ENCODE measurements at places on chromosomes 12 and 14.

DNA sequence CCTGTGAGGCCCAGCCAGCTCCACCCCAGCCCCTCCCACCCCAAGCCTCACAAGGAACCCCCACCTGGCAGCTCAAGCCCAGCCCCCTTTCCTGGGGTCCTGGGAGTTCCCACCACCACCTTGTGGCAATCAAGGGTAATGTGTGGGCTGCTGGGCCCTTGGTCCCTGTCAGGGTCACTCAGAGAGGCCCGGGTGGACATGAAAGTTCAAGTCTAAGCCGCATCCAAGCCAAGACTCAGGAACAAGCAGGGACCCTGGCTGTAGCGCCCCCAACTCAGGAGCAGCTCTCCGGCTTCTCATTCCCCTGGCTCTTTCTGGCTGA, 106.4 kb upstream of the C14orf180 start:
- no peak for DNase-seq

GRCh38 chr12:101671833-101672232, 25.6 kb upstream of the CHPT1 start:
- DNase-seq = no peak

DNA sequence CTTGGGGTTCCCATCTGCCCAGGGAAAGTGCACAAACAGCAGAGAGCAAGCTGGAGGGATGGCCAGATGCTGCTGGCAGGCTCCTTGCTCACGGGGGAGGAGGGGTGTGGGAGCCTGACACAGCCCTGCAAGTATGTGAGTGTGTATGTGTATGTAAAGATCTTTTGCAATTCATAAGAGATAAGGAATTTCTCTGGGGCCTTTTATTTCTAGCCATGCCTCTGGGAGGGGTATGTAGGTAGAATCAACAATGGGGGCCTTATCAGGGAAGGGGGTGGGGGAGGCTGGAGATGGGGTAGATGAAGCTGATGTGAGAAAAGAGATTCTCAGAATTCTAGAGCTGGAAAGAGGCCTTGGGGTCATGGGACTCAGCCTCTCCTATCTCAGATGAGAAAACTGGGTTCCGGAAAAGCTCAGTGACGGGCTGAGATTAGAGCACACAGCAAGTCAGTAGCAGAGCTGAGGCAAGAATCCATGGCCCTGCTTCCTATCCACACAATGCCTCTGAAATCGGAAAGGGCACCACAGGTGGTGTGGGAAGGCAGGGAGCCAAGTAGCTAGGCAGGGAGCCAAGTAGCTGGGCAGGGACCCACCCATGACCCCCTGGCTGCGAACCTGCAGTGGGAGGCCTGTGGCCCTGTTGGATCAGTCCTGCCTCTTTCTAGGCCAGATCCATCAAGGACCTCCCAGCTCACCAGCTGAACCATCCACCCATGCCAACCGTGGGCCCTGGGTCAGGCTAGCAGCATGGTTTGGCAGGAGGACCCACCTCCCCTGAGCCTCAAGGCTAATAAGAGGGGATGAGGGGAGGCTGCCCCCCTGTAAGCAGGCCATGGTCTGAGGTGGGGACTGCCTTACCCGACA, 54.7 kb downstream of the PLEKHG3 start:
- no peak for DNase-seq

- no peak for DNase-seq
Measured at GRCh38 chr12:93229494-93230325, 148.0 kb upstream of the NUDT4 start.

DNA sequence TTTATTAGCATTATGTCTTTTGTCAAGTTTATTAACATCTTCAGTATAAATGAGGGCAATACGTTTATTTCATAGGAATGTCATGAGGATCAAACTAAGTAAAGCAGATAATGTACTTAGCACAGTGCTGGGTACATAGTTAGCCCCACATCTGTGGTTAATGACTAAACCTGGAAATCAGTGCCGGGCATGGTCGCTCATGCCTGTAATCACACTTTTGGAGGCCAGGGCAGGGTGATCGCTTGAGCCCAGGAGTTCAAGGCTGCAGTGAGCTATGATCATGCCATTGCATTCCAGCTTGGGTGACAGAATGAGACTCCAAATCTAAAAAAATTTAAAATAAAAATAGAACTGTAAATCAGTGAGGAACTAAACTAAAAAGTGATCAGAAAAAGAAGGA, 44.8 kb upstream of the GUCY2C start:
- no peak for DNase-seq

DNA sequence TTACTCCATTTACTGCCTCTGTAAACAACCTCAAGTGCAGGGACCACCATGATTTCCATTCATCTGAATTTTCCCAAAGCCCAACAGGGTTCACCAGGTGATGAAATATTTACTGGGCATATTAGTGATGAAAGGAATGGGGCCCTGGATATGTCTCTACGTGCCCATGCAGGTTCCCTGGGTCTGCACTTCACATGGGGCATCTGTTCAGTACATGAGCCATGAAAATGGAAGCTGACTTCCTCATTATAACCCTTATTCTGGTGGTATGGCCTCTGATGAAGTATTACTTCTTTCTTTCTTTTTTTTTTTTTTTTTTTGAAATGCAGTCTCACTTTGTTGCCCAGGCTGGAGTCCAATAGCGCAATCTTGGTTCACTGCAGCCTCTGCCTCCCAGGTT, 26.5 kb upstream of the CORO1C start:
- DNase-seq = no peak

GRCh38 chr12:122080149-122081082, 1.9 kb downstream of the MLXIP start:
- peak; percentile 47 for DNase-seq

- DNase-seq = no peak
Measured at GRCh38 chr14:62455446-62455845, 589.8 kb downstream of the KCNH5 start.

- no peak for DNase-seq
Measured at GRCh38 chr12:56995930-56996496, 10.3 kb downstream of the ZBTB39 start.

GRCh38 chr12:51326698-51327439, 2.9 kb upstream of the BIN2 start:
- DNase-seq = no peak

GRCh38 chr12:108349278-108349688, 10.2 kb upstream of the CMKLR1 start:
- no peak for DNase-seq

DNA sequence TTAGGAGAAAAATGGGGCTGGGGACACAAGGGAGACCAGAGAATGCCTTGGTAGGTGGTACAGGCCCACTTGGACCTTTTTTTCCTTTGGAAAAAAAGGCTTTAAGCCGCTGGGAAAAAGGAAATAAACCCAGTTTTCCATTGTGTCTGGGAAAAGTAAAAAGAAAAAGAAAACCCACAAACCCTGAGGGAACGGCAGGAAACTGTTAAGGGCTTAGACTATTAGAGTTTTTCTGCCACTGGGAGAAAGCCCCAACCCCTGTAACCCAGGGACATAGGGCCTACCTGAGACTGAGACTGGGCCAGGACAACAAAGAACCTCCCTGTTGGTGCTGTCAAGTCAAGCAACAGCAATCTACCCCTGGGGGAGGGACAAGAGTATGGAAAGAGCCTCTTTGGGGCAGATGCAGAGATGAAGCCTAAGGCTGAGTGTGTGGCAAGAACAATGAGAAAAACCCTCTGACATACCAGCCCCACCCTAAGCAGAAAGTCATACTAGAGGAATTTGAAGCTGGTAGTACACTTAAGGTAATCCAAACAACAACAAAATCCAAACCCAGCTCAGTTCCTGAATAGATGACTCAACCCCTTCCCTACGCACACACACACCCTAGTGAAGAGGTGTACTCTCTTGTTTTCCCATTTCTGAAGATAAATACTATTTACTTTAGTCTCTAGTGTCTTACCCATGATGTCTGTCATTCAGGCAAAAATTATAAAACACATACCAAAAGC, 22.8 kb downstream of the ATF1 start:
- no peak for DNase-seq

GRCh38 chr14:103296007-103296406, 38.0 kb upstream of the EIF5 start:
- no peak for DNase-seq

DNA sequence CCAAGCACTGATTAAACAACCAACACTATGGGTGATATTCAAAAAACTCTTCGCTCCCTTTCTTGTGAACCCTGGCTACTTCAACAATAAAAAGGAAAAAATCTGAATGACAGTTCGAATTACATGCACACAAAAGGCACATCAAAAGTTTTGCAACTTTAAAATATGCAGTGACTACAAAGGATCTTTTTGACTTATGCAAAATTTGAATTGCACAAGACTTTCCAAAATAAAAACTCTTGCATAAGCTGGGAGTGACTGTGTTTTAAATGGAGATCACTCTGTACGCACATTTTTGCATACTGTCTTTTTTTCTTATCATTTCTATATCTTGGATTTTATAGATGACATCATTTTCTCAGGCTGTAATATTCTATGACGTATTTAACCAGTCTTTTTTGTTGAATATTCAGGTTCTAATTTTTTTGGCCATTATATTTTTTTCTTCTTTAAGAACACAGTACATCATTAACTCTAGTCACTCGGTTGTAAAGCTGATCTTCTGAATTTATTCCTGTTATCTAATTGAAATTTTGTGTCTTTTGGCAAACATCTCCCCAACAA, 667.6 kb upstream of the TBX3 start:
- DNase-seq = no peak

DNA sequence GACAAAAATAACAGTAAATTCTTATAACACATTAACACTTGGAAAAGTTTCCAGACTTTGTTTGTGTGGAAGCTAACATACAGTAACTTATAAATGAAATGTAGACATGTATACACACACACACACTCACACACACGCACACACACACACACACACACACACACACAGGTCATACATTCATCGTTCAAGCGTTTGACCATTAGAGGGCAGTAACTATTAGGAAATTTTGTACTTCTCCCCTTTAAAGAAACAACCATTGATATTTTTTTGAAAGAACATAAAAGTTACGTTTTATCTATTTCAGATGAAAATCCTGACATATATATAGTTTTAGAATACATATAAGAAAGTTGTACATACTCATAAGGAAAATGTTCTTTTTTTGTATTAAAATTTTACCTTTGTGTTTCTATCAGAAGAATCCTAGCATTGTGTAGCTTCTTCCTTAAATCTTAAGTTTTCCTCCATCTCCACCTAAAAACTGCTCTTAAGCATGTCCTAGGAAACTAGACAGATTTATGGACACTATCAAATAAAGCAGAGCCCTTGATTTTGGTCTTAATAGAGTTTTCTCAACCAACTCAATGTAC, 29.0 kb downstream of the PTPRQ start:
- DNase-seq = no peak

DNA sequence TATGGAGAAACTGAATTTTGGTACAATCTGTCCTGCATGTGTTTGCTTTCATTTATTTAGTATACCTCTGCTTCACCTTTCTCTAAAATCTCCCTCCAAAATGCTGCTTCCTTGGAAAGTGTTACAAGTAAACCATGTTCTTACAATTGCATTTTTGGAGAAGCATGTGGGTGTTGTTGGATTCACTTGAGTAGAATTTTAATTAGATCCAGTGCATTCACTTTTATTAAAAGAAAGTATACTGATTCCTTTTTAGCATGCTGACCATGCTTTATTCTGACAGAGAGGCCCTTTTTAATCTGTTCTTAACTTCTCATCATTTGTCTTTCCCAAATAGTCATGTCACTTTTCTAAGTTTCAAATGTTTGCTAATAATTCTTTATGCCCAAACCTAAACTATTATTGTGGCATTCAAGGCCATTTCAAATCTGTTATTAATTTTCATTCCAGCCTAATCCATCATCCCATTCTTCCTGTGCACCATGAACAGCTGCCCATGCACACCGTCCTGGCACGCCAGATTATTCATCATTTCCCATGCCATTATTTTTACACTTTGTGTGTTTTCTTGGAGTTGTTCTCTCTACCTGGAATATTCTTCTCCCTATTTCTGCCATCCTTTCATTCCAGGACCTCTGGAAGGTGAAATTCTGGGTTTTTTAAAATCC, 90.7 kb downstream of the METTL25 start:
- DNase-seq = no peak

DNA sequence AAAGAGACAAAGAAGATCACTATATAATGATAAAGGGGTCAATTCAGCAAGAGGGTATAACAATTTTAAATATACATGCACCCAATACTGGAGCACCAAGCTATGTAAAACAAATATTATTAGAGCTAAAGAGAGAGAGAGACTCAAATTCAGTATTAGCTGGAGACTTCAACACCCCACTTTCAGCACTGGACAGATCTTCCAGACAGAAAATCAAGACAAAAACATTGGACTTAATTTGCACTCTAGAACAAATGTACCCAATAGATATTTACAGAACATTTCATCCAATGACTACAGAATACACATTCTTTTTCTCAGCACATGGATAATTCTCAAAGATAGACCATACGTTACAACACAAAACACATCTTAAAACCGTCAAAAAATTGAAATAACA, 81.0 kb downstream of the KLHL28 start:
- DNase-seq = no peak

GRCh38 chr14:72528059-72528862, 365.6 kb downstream of the DPF3 start:
- DNase-seq = no peak

GRCh38 chr12:59055204-59055860, 135.0 kb upstream of the LRIG3 start:
- no peak for DNase-seq

GRCh38 chr14:100155049-100155621, 4.3 kb downstream of the DEGS2 start:
- DNase-seq = peak; percentile 54

- peak; percentile 17 for DNase-seq
Measured at GRCh38 chr12:39467432-39467870, 24.5 kb upstream of the KIF21A start.

DNA sequence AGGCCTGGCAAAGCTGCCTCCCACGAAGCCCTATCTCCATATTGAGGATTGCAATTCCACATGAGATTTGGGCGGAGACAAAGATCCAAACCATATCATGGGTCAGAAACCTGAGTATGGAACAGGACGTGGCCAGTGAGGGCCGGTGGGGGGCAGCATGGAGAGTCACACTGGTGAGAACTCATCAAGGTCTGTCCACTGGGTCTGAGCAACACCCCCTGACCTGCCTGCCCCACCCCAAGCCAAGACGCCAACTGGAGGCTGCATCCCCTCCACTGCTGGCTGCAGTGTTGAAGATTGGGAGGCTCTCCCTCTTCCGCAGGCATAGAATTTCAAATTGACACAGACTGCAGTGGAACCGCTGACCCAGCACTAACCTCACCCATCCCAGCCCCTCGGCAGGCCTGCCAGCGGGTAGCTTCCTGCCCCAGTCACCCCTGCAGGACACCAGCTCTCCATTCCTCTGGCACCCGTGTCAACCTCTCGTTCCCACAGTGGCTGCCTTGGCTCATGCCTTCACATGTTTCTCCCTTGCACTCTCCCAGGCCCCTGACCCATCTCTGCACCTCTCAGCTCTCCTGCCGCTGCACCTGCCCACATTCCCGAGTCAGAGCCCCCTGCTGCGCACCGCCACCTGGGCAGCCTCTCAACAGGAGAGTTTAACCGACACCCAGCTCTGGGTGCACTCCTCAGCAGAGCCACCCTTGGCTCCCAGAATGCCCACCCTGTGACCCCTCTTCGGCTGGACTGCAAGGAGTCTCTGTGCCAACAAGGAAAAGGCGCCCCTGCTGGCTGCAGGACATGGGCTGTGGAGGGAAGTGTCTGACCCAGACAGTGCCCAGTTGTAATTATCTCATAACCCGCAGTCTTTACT, 45.2 kb upstream of the PPP2R5C start:
- DNase-seq = no peak

- peak; percentile 41 for DNase-seq
Measured at GRCh38 chr14:69675877-69676416, 64.6 kb downstream of the SUSD6 start.

- peak; percentile 58 for DNase-seq
Measured at GRCh38 chr12:94305130-94305957, 154.3 kb downstream of the CEP83 start.

- DNase-seq = no peak
Measured at GRCh38 chr12:101940400-101940950, 63.1 kb downstream of the DRAM1 start.

Data from stimulated activated CD4-positive, alpha-beta T cell treated with anti-CD3 and anti-CD28 coated beads, Interleukin-15, amount 100 ng/mL, for 24 hours (primary cell).